ENCODE measurements at places on chromosomes 16 and 17. TPM values are rescaled to one million over a fixed set of nuclear protein-coding genes. Genes with fewer than 3 reads are reported as not detected.
A peak's percentile ranks its signal among the peaks of the same experiment; 100 is the strongest.

DNA sequence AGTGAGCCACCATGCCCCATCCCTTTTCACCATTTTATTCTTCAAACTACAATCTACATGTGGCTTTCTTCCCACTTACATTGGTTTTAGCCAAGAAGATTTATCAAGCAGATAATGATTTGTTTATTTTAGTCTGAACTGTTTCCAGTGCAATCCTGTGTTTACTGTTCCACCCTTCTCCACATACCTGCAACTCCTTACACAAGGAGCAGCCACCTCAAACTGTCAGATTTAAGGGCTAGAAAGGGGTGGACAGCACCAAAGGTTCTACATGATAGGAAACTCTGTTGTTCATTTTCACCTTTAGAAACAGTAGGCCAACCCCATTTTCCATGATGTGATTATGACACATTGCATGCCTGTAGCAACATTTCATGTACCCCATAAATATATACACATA lies 1.9 kb downstream of the RUNDC1 start:
- DNase-seq: no peak
- peaks cover 5% of the 10 kb centered on the region for H3K36me3 ChIP-seq
- H3K27ac ChIP-seq: no peak overlapping the region
- H3K4me3 ChIP-seq: no peak overlapping the region
- no peaks in the 10 kb centered on the region for H3K27me3 ChIP-seq

The CCDC200 gene
- not detected for total RNA-seq

DNA sequence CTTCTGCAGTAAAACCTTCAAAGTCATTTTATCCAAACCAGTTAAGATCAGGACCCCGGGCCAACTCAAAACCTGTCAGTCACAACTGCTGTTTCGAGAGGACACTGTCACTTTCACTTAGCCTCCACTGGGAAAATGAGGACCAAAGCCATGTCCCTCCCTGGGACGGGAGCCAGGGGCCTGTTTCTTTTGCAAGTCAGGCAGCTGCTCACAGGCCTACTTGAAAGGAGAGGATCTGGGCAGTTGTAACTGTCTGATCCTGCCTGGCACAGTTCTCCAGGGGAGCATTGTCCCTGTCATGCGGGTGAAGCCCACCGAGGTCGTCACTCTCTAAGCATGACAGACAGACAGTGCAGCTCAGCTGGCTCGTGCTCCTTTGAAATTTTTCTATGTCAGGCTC lies 276.2 kb downstream of the NPIPA8 start:
- H3K27me3 ChIP-seq: no peaks in the 10 kb centered on the region
- no peaks in the 10 kb centered on the region for H3K4me1 ChIP-seq
- H3K36me3 ChIP-seq: no peaks in the 10 kb centered on the region
- no peak for DNase-seq
- H3K27ac ChIP-seq: no peak overlapping the region
- no peak overlapping the region for H3K4me3 ChIP-seq

The MMP2 gene
- 48.3 TPM for total RNA-seq

GRCh38 chr17:57091186-57091618 lies 6.2 kb downstream of the AKAP1 start:
- no peaks in the 10 kb centered on the region for H3K36me3 ChIP-seq
- no peak overlapping the region for H3K27ac ChIP-seq
- DNase-seq: no peak
- H3K4me1 ChIP-seq: peaks cover 10% of the 10 kb centered on the region

- peaks cover 28% of the 10 kb centered on the region for H3K36me3 ChIP-seq
- DNase-seq: no peak
- H3K27me3 ChIP-seq: no peaks in the 10 kb centered on the region
- H3K4me3 ChIP-seq: no peak overlapping the region
Measured at GRCh38 chr17:77496831-77497577, 356.2 kb downstream of the SEC14L1 start.

The KRTAP3-1 gene
- not detected for total RNA-seq

The EPX gene
- not detected for total RNA-seq

DNA sequence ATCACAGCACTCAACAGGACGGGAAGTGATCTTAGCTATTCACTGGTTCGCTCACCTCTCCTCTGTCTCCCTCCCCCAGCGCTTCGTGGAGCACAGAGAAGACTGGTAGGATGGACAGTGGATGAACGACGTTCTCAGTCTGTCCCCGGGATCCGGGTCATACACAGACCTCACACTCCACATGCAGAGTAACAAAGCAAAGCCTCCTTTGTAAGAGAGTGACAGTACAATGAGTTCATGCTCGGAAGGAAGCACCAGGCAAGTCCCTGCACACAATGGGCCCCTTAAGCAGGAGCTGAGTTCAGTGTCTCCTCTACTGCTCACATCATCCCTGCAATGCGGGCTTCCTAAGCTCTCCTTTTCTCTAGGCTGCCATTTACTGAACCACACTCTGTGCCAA lies 356.9 kb downstream of the C16orf95 start:
- H3K27ac ChIP-seq: no peak overlapping the region
- H3K27me3 ChIP-seq: no peaks in the 10 kb centered on the region
- no peaks in the 10 kb centered on the region for H3K36me3 ChIP-seq

The NGFR gene
- 60.6 TPM for total RNA-seq

DNA sequence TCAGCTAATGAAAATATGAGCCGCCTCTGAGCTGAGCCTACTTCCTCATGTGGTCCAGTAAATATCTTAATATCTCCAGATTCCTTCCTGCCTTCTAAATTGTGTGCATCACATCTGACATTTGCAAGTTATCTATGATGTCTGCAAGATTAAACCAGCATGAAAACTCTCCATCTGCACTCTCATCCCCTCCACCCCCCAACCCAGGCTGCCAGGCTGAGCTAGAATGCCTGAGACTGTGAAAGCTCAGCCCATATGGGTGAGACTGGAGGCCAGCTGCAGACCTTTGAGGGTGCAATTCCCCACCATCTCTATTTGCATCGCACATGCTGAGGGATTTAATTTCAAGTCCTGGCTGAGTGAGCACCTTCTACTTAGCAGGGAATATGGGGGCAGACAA lies 82.8 kb downstream of the ASIC2 start:
- H3K27ac ChIP-seq: no peak overlapping the region
- no peaks in the 10 kb centered on the region for H3K4me1 ChIP-seq
- DNase-seq: no peak

The TOP3A gene
- total RNA-seq: 100 TPM

GRCh38 chr17:67441052-67441895 lies 64.2 kb downstream of the PITPNC1 start:
- peak overlapping the region; percentile 39 for H3K4me3 ChIP-seq
- H3K36me3 ChIP-seq: no peaks in the 10 kb centered on the region
- DNase-seq: peak; percentile 90
- H3K27ac ChIP-seq: peak overlapping the region; percentile 90
- H3K4me1 ChIP-seq: peaks cover 55% of the 10 kb centered on the region

- DNase-seq: no peak
- H3K27ac ChIP-seq: no peak overlapping the region
- H3K4me3 ChIP-seq: no peak overlapping the region
- no peaks in the 10 kb centered on the region for H3K36me3 ChIP-seq
- peaks cover 3% of the 10 kb centered on the region for H3K27me3 ChIP-seq
Measured at GRCh38 chr17:45761957-45762565, 22.1 kb upstream of the CRHR1 start.

- no peaks in the 10 kb centered on the region for H3K27me3 ChIP-seq
- H3K4me3 ChIP-seq: no peak overlapping the region
- no peak for DNase-seq
Measured at GRCh38 chr16:69324013-69324531, 6.3 kb downstream of the PDF start.

DNA sequence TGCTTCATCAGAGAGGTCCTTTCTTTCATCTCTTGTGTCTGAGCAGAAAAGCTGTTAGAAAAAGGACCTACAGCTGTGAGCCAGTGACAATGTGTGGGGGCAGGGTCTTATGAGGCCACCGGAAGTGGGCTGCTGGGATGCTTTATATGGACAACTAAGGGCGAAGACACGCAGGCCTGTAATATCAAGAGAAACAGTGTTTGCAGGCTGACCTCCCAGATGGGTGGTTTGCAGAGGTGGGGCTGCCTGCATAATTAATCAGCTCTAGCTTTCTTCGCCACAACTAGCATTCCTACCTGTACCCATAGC lies 30.4 kb upstream of the SALL1 start:
- H3K4me3 ChIP-seq: no peak overlapping the region
- H3K27me3 ChIP-seq: no peaks in the 10 kb centered on the region
- H3K4me1 ChIP-seq: peaks cover 30% of the 10 kb centered on the region
- DNase-seq: peak; percentile 47
- no peaks in the 10 kb centered on the region for H3K36me3 ChIP-seq
- H3K27ac ChIP-seq: no peak overlapping the region

GRCh38 chr17:68134046-68134637 lies 98.6 kb downstream of the KPNA2 start:
- H3K36me3 ChIP-seq: no peaks in the 10 kb centered on the region
- no peaks in the 10 kb centered on the region for H3K4me1 ChIP-seq
- H3K4me3 ChIP-seq: no peak overlapping the region
- no peaks in the 10 kb centered on the region for H3K27me3 ChIP-seq
- DNase-seq: no peak

- DNase-seq: no peak
- H3K4me1 ChIP-seq: peaks cover 46% of the 10 kb centered on the region
- H3K27me3 ChIP-seq: no peaks in the 10 kb centered on the region
- H3K4me3 ChIP-seq: peak overlapping the region; percentile 99
- peak overlapping the region; percentile 93 for H3K27ac ChIP-seq
Measured at GRCh38 chr16:2007081-2007836, 2.4 kb downstream of the ZNF598 start.

- peaks cover 10% of the 10 kb centered on the region for H3K4me1 ChIP-seq
- DNase-seq: peak; percentile 84
- H3K27ac ChIP-seq: no peak overlapping the region
Measured at GRCh38 chr17:48457080-48457836, 27.2 kb upstream of the SKAP1 start.

DNA sequence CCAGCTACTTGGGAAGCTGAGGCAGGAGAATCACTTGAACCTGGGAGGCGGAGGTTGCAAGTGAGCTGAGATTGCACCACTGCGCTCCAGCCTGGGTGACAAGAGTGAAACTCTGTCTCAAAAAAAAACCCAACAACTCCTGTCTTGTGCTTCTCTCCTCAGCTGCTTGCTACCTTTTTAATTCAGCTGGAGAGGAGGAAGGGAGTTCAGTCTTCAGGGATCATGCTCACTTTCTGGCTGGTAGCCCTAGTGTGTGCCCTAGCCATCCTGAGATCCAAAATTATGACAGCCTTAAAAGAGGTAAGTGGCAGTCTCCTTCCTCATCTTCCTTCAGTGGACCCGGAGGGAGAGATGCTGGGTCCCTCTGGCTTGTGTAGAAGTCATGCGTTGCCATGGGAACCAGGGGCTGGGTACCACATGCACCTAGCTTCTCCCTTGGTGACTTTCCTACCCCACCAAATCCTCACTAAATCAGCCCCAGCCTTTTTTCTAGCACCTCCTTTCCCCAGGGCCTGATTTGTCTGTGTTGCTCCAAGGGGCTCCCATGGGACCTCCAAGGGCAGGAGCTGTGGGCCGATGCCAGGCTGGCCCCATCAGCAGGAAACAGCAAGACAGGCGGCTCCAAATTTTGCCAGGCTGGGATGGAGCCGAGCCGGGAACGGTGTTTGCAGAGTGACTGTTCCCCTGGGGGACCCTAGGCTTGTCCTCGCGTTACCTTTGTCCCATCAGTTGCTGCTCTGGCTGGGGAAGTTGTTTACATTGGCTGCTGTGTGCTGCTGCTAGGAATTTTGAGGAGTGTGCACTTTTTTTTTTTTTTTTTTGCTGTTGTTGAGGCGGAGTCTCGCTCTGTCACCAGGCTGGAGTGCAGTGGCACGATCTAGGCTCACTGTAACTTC lies 65.2 kb downstream of the ABCC1 start:
- H3K36me3 ChIP-seq: no peaks in the 10 kb centered on the region
- peak; percentile 21 for DNase-seq
- no peaks in the 10 kb centered on the region for H3K27me3 ChIP-seq
- no peak overlapping the region for H3K27ac ChIP-seq
- no peak overlapping the region for H3K4me3 ChIP-seq

GRCh38 chr17:38554430-38555350 lies 51.1 kb downstream of the SRCIN1 start:
- no peak overlapping the region for H3K4me3 ChIP-seq
- no peaks in the 10 kb centered on the region for H3K27me3 ChIP-seq
- DNase-seq: no peak
- H3K36me3 ChIP-seq: no peaks in the 10 kb centered on the region
- H3K4me1 ChIP-seq: peaks cover 3% of the 10 kb centered on the region
- no peak overlapping the region for H3K27ac ChIP-seq

DNA sequence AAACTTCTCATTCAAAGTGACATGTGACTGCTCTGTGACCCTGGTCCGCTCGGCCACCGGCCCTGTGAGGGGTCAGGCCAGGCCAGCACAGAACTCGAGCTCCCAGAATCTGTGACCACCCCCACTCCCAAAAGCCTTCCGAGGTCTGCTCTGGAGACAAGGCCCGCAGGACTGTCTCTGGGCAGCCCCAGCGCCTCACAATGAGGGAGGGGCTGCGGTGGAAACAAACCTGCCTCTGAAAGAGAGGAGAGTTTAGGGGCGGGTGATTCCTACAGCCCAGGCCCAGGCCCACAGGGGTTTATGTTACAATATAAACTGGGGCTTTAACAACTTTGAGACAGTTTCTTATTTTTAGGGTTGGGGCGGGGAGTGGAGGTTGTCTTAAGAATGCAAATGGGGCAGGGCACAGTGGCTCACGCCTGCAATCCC lies 19.9 kb downstream of the IGFBP4 start:
- H3K36me3 ChIP-seq: no peaks in the 10 kb centered on the region
- no peak for DNase-seq
- H3K27me3 ChIP-seq: no peaks in the 10 kb centered on the region
- H3K27ac ChIP-seq: no peak overlapping the region
- peaks cover 5% of the 10 kb centered on the region for H3K4me1 ChIP-seq

GRCh38 chr16:30186444-30186781 lies 3.0 kb downstream of the CORO1A start:
- H3K4me3 ChIP-seq: no peak overlapping the region
- DNase-seq: no peak
- no peak overlapping the region for H3K27ac ChIP-seq
- no peaks in the 10 kb centered on the region for H3K27me3 ChIP-seq
- H3K36me3 ChIP-seq: no peaks in the 10 kb centered on the region

GRCh38 chr17:60249290-60249826 lies 99.6 kb downstream of the CA4 start:
- DNase-seq: peak; percentile 75
- peak overlapping the region; percentile 18 for H3K4me3 ChIP-seq
- peaks cover 20% of the 10 kb centered on the region for H3K4me1 ChIP-seq
- H3K27me3 ChIP-seq: no peaks in the 10 kb centered on the region

- peaks cover 14% of the 10 kb centered on the region for H3K27me3 ChIP-seq
- H3K36me3 ChIP-seq: no peaks in the 10 kb centered on the region
- no peaks in the 10 kb centered on the region for H3K4me1 ChIP-seq
- H3K27ac ChIP-seq: no peak overlapping the region
- no peak overlapping the region for H3K4me3 ChIP-seq
- DNase-seq: no peak
Measured at GRCh38 chr16:31298958-31299357, 39.2 kb downstream of the ITGAM start.

DNA sequence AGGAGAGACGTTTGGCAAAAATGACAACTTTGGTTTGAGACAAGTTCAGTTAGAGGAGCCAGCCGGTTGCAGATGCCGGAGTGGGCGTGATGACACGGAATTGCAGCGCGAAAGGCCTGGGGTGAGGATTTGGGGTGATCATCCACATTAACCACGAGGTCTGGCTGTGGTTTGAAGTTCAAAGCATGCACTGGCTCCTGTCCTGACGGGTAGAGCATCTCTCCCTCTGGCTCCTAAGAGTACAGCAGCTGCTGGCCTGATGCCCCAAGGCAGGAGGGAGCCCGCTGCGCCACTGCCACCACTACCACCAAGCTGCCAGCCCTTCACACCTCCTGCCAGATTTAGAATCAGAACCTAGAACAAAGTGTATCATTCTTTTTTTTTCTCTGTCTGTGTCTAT lies 3.7 kb downstream of the RHBDL3 start:
- no peaks in the 10 kb centered on the region for H3K4me1 ChIP-seq
- H3K27me3 ChIP-seq: peaks cover 10% of the 10 kb centered on the region
- H3K27ac ChIP-seq: no peak overlapping the region

GRCh38 chr17:38742411-38743308 lies 5.5 kb downstream of the PCGF2 start:
- H3K36me3 ChIP-seq: peaks cover 3% of the 10 kb centered on the region
- H3K4me1 ChIP-seq: peaks cover 20% of the 10 kb centered on the region
- no peak overlapping the region for H3K4me3 ChIP-seq
- H3K27me3 ChIP-seq: no peaks in the 10 kb centered on the region
- peak; percentile 72 for DNase-seq
